ENCODE measurements at places on chromosomes 1 and 21.

GRCh38 chr1:36137776-36138175 lies 11.5 kb downstream of the TRAPPC3 start:
- no peak overlapping the region for H3K27ac ChIP-seq
- no peak overlapping the region for H3K4me3 ChIP-seq
- DNase-seq = no peak
- peaks cover 6% of the 10 kb centered on the region for H3K4me1 ChIP-seq

- H3K4me1 ChIP-seq = peaks cover 23% of the 10 kb centered on the region
- H3K36me3 ChIP-seq = peaks cover 5% of the 10 kb centered on the region
- no peak for DNase-seq
- no peak overlapping the region for H3K27ac ChIP-seq
- no peak overlapping the region for H3K4me3 ChIP-seq
Observed at GRCh38 chr1:238457610-238458009, 566.9 kb upstream of the ZP4 start.

DNA sequence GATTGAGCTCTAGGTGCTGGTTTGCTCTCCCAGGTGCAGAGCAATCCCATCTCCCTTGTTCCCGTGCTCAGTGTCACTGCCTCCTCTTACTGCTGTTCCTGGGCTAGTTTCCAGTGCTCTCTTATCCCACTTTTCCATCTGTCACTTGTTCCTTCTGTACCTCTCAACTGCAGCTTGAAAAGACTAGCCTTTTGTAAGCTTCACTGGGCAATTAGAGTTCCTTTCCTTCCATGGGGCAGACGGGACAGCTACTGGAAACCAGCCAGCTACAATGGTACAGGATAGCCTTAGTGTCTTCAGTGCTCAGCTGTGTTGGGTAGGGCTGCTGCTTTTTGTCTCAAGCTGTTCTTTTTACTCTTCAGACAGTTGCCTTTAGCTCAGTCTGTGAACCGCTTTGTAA lies 31.6 kb downstream of the AGT start:
- H3K36me3 ChIP-seq = peaks cover 56% of the 10 kb centered on the region
- no peaks in the 10 kb centered on the region for H3K4me1 ChIP-seq
- DNase-seq = no peak
- no peak overlapping the region for H3K27ac ChIP-seq
- no peaks in the 10 kb centered on the region for H3K27me3 ChIP-seq

DNA sequence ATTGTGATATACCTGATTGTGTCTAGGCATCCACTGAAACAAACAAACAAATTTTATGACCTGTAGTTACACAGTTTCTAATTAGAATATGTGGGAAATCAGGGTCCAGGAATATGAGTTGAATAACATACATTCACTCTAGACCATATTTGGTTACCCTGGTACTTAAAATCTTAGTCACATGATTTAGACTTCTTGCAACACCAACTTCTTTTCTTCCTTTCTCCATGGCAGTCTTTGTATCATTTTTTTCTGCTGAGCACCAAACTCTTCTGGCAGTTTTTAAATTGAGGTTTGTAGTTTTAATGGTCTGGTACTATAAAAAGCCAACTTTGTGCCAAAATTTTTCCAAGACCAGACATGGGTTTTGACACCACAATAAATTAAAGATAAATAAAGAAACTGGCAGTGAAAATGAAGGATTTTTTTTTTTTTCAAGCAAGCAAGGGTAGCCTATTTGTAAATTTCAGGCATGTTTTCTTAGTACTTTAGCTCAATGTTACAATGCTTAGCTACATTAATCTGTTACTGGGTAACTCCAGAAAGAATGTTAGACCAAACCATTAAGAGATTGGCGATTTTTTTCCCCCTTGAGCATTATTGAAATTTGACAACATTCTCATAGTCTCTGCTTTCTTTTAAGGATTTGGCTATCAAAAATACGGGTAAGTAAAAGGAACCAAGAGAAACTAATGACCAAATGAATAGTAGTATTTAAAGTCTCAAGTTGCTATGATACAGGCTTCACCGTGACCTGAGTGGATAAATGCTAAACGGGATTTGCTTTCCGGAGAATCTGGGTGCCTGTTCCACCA lies 108.5 kb downstream of the NFIA start:
- H3K27ac ChIP-seq = no peak overlapping the region
- no peaks in the 10 kb centered on the region for H3K27me3 ChIP-seq
- peaks cover 26% of the 10 kb centered on the region for H3K4me1 ChIP-seq
- no peaks in the 10 kb centered on the region for H3K36me3 ChIP-seq
- H3K4me3 ChIP-seq = no peak overlapping the region

GRCh38 chr1:1760345-1760650 lies 18.0 kb downstream of the NADK start:
- no peaks in the 10 kb centered on the region for H3K4me1 ChIP-seq
- peaks cover 52% of the 10 kb centered on the region for H3K36me3 ChIP-seq
- no peak overlapping the region for H3K4me3 ChIP-seq
- H3K27ac ChIP-seq = no peak overlapping the region
- H3K27me3 ChIP-seq = no peaks in the 10 kb centered on the region
- no peak for DNase-seq

GRCh38 chr21:31557421-31558188 lies 101.9 kb upstream of the SOD1 start:
- H3K4me3 ChIP-seq = peak overlapping the region; percentile 78
- H3K27me3 ChIP-seq = peaks cover 21% of the 10 kb centered on the region
- H3K27ac ChIP-seq = no peak overlapping the region
- no peaks in the 10 kb centered on the region for H3K36me3 ChIP-seq
- peak; percentile 60 for DNase-seq

DNA sequence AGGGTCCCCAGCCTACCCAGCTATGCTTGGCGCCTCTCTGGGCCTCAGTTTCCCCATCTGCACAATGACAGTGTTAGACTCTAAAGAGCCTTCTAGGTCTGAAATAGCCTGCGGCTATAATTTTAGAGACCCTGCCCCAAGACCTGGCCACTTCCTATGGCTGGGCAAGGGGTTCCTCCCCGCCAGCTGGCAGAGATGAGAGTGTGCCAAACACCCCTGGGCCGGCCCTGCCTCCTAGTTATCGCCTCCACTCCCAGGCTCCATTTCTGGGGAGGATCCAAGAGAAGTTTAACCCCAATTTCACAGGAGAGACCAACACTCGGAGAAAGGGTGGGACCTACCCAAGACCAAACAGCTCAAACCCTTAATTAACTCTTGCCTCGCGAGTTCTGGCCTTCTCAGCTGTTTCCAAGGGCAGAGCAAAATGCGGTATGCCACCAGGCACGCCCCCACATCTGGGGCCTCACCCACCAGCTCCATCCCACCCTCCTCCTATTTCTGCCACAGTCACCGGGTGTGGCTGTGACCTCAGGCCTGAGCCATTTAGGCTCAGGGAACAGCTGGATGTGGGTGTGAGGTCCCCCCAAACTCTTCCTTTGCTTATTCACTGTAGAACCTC lies 35.7 kb downstream of the TTC39A start:
- peaks cover 13% of the 10 kb centered on the region for H3K27me3 ChIP-seq
- DNase-seq = no peak
- H3K36me3 ChIP-seq = 0 out of 2 replicates have a peak, but pooled peaks cover 2% of the 10 kb centered on the region
- H3K4me1 ChIP-seq = peaks cover 13% of the 10 kb centered on the region
- H3K4me3 ChIP-seq = no peak overlapping the region
